DMS 273 treated with DMSO at 0.1 percent for 48 hours (cell line): ENCODE measurements at places on chromosomes 4 and X.

- no peak for DNase-seq
Measured at GRCh38 chr4:129531253-129531652, 435.3 kb downstream of the C4orf33 start.

DNA sequence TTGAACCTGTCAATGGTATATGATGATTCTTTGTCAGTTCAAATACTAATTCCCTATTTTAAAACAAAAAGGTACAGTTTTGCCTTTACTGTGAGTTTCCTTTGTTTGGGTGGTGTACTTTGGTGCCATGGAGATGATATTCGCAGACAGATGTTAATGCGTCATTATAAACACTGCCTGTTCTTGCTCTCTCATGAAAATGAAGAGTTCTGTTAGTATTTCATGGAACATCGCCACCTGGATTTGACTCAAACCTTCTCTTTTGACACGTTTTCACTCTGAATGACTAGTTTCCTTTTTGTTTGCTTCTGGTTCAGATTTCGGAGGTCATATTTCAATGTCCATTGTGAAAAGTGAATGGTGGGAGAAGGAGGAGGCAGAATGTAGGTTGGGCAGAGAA, 6.9 kb upstream of the CTSO start:
- no peak for DNase-seq

- DNase-seq, result no peak
Measured at GRCh38 chr4:86569103-86569870, 24.8 kb upstream of the PTPN13 start.

GRCh38 chr4:106816496-106816895, 219.6 kb downstream of the DKK2 start:
- DNase-seq, result no peak

GRCh38 chr4:125750399-125750798, 435.6 kb downstream of the FAT4 start:
- no peak for DNase-seq

- DNase-seq, result no peak
Measured at GRCh38 chr4:120881351-120881750, 41.2 kb downstream of the PRDM5 start.

DNA sequence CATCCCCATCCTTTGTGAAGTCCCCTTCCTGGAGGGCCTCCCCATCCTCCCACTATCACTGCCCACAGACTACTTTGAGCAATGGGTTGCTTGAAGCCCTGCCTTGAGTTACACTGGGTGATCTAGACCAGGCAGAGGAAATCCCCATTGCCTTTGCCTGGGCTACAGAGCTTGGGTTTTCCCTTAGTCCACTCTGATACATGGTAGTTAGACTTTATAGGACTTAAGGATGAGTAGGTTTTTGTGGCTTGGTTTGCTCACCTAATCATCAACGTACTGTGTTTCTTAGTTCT, 56.6 kb downstream of the TMEM131L start:
- DNase-seq, result no peak

DNA sequence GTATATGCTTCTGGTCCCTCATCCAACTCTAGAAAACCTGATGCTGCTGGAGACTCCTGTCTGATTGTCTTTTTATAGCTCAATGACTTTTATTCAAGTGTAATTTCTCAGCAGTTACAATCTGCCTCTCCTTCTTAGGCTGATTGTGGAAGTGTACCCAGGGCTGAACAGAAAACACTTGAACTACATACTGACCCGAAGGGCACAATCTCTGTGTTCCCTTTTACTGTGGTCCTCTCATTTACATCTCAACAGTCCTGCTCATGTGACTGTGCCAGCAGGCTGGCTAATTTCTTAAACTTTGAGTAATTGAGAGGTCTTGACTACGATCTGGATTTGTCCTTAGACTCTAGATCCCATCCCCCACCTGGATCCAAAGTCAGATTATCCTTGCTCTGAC, 863.4 kb downstream of the PDHA2 start:
- no peak for DNase-seq

GRCh38 chr4:1412376-1413203, 6.3 kb upstream of the NKX1-1 start:
- no peak for DNase-seq

DNA sequence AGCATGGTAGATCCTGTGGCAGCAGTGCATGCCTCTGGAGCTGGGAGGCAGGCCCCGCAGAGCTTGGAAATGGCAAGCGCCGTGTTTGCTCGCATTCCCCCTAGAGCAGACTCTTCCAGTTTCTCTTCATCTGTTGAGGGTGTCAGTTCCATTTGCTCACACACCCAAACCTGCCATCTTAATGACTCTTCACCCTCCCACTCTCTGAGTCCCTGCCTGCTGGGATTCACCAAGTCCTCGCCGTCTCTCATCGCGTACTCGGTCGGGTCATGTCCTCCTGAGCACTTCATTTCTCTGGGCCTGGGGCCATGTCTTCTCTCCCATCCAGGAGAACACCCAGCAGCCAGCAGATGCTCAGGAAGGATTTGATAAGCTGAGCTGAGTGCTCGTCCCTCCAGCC, 16.9 kb downstream of the ZBTB49 start:
- DNase-seq, result no peak

GRCh38 chr4:107468156-107468555, 251.9 kb downstream of the PAPSS1 start:
- no peak for DNase-seq

- no peak for DNase-seq
Measured at GRCh38 chr4:57094832-57095223, 15.4 kb downstream of the IGFBP7 start.

DNA sequence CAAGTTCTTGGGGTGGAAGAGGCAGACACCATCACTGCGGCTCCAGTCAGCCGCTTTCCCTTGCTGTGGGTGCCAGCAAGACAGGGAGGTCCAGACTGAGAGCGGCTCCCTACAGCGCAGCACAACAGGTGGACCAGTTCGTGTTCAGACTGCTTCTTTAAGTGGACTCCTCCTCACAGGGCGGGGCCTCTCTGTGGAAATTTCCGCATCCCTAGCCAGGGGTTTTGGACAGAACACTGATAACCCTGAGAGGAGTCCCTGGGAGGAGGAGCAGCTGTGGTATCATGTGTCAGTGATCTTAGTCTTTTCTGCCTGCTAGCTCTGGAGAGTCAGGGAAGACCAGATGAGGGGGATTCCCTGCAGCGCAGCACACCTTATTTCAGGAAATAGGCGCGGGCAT, 48.5 kb downstream of the MAGEC2 start:
- no peak for DNase-seq

DNA sequence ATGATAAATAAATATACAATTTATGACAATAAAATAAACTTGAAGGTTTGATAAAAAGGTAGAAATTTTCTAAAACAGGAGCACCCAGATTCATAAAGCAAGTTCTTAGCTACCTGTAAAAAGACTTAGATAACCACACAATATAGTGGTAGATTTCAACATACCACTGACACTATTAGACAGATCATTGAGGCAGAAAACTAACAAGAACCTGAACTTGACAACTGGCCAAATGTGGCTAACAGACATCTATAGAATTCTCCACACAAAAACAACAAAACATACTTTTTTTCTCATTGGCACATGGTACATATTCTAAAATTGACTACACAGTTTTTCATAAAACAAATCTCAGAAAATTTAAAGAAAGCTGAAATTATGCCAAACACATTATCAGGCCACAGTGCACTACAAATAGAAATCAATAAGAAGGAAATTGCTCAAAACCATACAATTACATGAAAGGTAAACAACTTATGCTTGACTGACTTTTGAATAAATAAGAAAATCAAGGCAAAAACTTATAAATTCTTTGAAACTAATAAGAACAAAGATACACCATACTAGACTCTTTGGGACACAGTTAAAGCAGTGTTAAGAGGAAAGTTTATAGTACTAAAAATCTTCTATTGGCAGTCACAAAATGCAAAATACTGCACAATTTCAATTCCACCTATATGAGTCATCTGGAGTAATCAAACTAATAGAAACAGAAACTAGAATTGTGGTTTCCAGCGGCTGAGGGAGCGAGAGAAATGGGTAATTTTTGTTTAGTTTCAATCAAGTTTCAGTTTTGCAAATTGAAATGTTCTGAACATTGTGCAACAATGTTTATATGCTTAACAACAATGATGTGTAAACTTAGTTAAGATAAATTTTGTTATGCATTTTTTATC, 925.6 kb downstream of the SH3BGRL start:
- no peak for DNase-seq

GRCh38 chrX:129115104-129115503, 408.2 kb downstream of the SMARCA1 start:
- DNase-seq, result peak; percentile 19

DNA sequence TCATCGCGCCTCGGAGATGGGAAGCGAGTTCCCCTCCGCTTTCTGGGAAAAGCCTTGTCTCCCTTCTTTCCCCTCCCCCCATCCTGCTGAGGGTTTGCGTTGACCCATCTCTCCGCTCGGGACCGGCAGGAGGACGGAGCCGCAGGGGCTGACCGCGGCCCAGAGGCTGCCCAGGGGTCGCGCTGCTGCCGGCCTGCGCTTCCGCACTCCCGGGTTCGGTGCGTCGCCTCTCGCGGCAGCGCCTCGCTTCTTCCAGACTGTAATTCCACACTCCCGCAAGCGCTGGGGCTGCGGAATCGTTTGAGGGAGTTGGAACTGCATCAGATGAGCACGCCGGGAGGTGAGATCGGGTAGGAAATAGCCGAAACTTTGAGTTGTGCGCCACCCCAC, 88.3 kb downstream of the BCOR start:
- DNase-seq, result no peak

DNA sequence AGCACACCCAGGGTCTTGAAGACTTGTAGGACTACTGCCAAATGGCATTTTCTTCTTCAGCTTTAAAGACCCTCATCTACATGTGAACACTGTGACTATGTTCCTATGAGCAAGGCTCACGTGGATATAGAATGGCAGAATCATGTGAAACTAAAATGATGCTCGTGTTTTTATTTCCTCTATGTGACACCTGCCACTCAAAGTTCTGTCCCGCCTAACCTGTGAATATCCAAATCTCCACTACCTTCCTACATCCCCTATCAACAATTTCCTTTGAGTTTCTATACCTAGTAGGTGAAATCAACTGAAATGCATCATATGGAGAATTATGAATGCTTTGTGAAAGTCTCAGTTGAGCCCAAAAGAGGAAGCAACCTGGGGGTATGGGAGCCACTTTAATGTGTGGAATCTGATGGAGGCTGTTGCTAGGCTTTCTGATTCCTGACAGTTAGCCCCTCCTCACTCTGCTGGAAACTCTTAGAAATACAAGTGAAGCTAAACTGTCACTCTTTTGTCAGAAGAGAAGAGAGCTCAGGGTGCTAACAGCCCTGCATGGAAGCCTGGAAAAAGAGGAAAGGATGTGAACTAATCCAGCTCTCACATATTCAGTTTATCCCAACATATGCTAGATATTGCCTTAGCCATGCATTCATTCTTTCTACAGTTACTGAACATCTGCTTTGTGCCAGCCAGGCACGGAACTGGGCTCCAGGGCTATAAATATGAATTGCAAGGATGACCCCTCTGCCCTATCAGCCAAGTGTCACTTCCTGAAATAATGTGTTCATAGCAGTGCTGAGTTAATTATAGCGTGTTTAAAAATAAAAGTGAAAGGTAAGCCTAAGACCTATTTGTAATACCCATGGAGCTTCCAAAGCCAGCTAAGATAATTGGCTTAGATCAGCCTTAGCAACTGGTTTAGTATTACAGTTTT, 11.0 kb downstream of the LHFPL1 start:
- no peak for DNase-seq

DNA sequence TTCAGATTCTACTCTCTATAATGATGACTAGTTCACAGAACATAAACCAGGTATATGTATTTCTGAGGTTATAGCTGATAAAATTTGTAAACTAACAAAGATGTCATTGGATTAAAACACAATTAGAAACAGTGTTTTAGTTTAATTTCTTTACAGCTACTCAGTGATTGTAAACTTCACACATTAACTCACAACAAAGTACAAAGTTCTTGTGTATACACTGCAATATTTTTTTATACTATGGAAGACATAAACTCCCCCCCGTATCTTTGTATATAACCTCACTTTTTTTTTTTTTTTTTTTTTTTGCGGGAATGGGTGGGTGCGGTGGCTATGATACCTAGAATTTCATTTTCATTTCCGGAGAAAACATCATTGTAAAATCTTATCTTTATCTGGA, 1043.2 kb downstream of the PCDH18 start:
- DNase-seq, result no peak

DNA sequence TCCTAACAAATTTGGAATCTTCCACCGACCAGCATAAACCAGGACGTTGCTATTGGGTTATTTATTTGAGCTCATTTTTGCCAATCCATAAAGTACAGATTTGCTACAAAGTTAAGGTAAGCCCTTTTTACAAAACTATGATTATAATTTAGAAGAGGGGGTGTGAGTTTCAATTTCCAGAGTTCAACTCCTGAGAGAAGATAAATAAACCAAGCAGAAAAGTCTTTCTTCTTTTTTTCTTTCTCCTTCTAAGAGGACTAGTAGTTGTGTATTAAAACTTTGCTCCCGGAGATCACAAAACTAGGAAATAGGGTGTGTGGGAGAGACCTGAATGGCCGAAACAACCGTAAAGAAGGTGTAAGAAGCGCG, 2.6 kb downstream of the PITX2 start:
- no peak for DNase-seq

- DNase-seq, result peak; percentile 29
Measured at GRCh38 chr4:128191115-128191781, 96.4 kb downstream of the PGRMC2 start.

DNA sequence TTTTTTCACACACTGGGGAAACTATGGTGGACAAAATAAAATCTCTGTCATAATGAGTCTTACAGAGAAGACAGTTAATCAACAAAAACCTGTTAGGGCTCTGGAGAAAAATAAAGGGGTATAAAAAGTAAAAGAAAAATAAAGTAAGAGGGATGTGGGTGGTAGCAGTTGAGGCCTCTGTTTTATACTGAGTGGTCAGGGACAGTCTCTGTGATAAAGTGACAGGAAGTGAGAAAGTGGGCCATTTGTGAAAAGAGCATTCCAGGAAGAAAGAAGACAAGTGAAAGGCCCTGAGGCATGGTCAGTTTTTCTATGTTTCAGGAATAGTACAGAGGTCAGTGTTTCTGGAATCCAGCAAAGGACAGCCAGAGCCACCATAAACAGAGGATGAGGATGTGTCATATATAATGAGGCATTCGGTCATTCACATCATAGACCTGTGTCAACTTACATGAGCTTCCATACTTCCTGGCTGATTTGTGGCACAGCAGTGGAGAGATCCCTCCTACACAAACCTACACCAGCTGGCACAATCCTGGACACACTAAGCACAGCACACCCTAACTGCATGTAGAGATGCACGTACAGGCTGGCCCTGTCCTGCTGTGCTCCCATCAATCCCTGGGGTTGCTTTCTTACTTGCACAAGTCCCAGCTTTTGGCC, 64.4 kb upstream of the NAP1L5 start:
- DNase-seq, result no peak
